ENCODE measurements at places on chromosomes 11 and 22.
A peak's percentile ranks its signal among the peaks of the same experiment; 100 is the strongest.

GRCh38 chr22:37197451-37198257 is 9.6 kb upstream of the C1QTNF6 start:
- DNase-seq = no peak

DNA sequence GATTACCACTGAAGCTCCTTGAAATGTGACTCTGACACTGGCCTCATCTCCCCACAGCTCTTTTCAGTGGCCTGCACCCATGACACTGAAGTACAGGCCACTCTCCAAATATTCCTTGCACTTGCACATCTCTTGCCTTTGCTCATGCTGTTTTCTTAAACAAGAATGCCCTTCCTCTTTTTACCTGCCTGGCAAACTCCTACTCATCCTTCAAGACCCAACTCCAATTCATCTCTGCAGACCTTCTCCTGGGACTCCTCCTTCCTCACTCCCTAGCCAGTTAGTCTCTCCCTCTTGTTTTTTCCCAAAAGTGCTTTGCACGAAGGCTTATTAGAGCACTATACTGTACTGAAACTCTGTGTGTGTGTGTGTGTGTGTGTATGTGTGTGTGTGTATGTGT is 2.6 kb downstream of the KCNE3 start:
- DNase-seq = no peak

GRCh38 chr11:2305140-2305778 is 3.4 kb downstream of the TSPAN32 start:
- peak; percentile 85 for DNase-seq

DNA sequence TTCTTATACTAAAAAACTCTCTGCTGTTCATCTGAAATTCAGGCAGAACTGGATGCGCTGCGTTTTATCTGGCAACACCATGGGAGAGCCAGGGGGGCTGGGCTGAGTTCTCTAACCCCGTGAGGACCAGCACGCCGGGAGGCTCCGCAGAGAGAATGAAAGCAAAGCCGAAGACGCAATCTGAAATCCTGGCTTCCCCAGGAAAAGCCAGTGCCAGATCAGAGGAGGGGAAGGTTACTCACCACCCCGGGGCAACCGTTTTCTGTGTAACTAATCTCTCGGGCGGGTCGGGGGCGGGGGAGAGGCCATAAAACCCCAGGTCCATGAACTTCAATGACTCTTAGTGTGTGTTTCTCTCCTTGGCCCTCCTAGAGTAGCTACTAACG is 99.4 kb downstream of the SHANK2 start:
- DNase-seq = no peak

DNA sequence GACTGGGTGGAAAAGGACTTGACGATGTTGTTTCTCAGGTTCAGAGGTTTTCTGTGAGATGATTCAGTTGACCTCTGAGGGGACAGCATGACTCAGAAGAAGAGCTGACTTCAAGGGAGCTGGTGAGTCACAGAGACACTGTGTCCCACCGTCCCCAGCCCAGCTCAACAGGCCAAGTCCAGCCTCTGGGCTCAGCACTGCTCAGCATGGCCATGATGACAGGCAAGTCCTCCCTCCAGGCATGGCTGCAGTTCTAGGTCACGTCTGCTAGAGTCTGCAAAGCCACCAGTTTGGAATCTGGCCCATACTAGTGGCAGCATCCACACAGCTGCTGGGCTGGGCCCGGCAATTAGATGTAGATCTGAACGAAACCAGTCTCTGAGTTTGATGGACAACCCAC is 12.9 kb downstream of the TRIM29 start:
- no peak for DNase-seq
